ENCODE measurements at places on chromosomes 16 and 17. TPM values are rescaled to one million over a fixed set of nuclear protein-coding genes. Genes with fewer than 3 reads are reported as not detected.

The TP53TG3C gene
- not detected for total RNA-seq

The GRAPL gene
- total RNA-seq: not detected

The SLC16A6 gene
- total RNA-seq: 3.1 TPM

The TBX2 gene
- total RNA-seq: 0.47 TPM

The MIS12 gene
- total RNA-seq: 18.2 TPM

The CTCF gene
- total RNA-seq: 54.0 TPM

The MINK1 gene
- total RNA-seq: 18.4 TPM

The NPW gene
- total RNA-seq: not detected

The SLC2A4 gene
- total RNA-seq: 0.16 TPM

The HOXB7 gene
- not detected for total RNA-seq

The KRT39 gene
- total RNA-seq: not detected

The PDK2 gene
- total RNA-seq: 9.0 TPM

Data from occipital lobe (tissue), 3 donors.